ENCODE measurements at places on chromosomes 7 and 10.

DNA sequence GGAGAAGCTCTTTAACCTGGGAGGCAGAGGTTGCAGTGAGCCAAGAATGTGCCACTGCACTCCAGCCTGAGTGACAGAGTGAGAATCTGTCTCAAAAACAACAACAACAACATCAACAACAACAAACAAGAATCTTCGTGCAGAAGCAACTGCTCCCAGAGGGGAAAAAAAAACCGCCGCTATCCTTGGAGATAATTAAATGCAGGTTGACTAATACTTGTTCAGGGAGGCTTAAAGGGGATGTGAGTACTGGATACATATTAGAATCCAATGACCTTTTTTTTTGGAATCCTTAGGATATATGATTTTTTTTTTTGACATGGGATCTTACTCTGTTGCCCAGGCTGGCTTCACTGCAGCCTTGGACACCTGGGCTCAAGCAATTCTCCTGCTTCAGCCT lies 89.6 kb upstream of the FAM171A1 start:
- no peak for DNase-seq

GRCh38 chr10:48806342-48806741 lies 121.7 kb downstream of the WDFY4 start:
- no peak for DNase-seq

DNA sequence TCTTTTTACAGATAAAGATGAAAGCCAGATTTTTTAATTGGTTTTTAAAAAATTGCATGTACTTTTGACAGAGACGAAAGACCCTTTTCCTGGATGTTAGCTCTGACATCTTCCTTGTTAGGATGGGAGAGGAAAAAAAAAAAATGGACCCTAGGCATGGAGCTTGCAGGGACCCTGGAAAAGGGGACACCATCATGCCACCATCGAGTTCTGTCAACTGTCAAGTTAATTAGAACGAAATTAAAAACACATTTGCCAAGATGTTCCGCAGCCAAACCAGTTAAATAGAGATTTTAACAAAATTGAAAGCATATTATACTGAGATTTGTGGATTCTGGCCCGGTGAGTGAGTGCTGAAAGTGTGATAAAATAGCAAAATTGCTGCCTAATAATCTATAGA lies 202.6 kb downstream of the BUB3 start:
- DNase-seq: no peak

DNA sequence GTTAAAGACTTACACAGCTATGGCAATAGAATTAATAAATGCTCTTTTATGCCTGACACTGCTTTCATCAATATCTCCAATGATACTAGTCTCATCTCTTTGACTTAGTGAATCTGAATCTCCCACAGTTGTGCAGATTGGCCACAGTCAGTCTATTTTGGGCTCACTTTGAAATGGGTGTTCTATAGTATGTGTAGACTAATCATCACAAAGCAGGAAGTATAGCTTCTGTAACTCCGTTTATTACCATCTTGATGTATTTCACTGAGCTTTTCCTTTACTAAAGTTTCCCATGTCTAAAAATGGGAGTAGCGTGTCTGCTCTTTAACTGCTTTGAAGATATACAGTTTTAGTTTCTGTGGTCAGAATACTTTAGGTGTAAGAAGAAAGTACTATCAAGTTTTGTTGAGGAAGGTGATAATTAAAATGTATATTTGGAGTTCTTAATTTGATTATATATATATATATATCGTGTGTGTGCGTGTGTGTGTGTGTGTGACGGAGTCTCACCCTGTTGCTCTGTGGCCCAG lies 70.1 kb downstream of the ST7 start:
- DNase-seq: no peak

DNA sequence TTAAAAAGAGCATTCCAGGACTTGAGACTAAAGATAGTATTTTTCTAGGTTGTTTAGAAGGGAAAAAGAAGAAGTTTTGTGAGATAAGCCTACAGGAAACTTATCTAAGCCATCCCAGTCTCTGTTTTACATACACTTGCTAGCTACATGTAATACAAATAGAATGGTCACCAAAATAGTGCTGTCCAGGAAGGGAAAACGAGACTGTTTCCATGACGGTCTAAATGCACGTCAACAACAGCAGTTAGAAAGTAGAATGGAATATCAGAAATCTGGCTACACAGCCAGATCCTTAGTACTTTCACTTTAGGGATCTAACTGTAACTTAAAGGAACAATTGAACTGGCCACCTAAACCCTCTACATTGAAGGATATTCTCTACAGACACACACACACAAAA lies 117.6 kb downstream of the TSPAN12 start:
- DNase-seq: no peak

- DNase-seq: no peak
Observed at GRCh38 chr10:73644767-73645166, 3.5 kb upstream of the MYOZ1 start.

GRCh38 chr10:88424881-88425280 lies 158.2 kb downstream of the RNLS start:
- no peak for DNase-seq

DNA sequence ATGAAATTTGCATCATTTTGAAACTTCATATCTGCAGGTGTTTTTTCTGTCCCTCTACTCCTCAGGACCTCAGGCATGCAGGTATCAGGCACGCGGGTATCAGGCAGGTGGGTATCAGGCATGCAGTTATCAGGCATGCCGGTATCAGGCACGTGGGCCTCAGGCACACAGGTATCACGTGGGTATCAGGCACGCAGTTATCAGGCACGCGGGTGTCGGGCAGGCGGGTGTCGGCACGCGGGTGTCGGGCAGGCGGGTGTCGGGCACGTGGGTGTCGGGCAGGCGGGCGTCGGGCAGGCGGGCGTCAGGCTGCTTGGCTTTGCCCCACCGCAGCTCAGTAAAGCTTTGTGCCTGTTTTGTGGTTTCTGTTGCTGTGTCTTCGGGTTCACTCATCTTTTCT lies 8.7 kb downstream of the SPRN start:
- DNase-seq: no peak

DNA sequence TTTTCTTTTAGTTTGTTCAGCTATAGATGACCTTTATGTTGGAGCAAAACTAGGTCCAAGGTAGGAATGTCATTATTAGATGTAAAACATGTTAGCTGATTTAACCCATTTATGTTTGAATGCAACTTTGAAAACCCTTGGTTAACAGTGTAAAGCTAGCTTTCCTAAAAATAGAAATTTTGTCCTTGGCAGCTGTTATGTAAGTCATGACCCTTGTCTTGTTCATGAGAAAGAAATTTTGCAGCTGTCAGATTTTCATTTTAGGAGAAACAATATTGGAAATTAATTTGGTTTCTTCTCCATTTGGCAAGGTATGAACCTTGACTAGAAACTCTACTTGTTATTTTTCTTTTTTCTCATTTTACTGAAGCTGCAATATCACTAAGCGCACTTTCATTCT lies 23.9 kb upstream of the CCAR1 start:
- no peak for DNase-seq

GRCh38 chr10:612696-613095 lies 76.8 kb downstream of the DIP2C start:
- no peak for DNase-seq

DNA sequence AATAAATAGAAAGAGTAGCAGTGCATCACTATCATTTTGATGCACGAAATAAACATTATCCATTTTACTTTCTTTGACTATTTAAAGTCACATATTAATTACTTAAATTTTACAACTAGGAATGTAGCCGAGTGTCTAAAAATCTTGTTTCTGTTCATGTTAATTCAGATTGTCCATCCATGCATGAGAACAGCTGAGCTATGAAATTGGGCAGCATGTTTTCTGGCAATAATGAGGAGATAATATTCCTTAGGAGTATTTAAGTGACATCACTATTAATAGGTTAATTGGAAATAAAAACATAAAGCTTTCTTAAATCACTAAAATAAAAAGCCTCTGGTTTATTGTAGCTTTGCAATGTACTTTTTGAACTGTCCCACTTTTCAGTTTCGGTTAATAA lies 293.8 kb downstream of the PHTF2 start:
- no peak for DNase-seq

GRCh38 chr10:68144709-68145108 lies 35.4 kb downstream of the MYPN start:
- DNase-seq: no peak

- DNase-seq: peak; percentile 37
Observed at GRCh38 chr7:87475359-87476178, at the start of gene ABCB4. TSS of gene ABCB4 (minus strand) at chr7:87475680. CDS start at chr7:87475465, 215 bp downstream.

- DNase-seq: no peak
Observed at GRCh38 chr10:84310470-84310869, 17.9 kb upstream of the CCSER2 start.

DNA sequence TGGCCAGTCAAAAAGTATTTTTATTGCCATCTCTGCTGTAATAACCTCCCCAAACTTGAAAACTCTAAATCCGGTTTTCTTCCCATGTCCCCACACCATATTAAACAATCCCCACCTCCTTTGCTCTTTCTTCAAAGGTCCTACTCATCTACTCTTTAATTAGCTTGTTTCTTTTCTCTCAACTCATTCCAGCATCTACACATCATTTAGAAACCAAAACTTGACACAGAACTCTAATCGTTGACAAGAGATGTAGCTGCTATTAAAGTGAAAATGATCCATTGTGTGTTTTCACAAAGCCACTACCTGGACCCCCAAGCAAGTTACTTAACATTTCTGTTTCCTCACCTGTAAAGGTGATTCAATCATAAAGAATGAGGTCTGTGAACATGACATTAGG lies 436.3 kb upstream of the NPVF start:
- DNase-seq: no peak

DNA sequence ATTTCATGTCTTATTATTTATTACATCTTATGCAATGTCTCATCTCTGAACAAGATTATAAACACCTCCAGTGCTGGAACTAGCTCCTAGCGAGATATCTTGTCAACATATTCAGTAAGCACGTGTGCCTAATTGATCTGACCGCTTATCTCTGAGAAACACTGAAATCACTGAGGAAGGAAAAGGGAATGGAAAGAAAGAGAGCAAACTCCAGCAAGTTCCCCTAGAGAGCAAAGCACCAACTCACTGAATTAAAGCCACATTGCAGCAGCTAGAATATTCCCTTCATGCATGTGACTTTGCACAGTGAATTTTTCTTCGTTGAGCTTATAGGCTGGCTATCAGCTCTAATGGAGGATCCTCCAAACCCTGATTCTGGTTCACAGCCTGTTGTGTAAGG lies 177.1 kb upstream of the FRMD4A start:
- DNase-seq: no peak

- peak; percentile 5 for DNase-seq
Observed at GRCh38 chr7:102912742-102913141, at the start of gene LRRC17. TSS of gene LRRC17 (plus strand) at chr7:102913000. CDS start at chr7:102933914, 20,914 bp downstream.

DNA sequence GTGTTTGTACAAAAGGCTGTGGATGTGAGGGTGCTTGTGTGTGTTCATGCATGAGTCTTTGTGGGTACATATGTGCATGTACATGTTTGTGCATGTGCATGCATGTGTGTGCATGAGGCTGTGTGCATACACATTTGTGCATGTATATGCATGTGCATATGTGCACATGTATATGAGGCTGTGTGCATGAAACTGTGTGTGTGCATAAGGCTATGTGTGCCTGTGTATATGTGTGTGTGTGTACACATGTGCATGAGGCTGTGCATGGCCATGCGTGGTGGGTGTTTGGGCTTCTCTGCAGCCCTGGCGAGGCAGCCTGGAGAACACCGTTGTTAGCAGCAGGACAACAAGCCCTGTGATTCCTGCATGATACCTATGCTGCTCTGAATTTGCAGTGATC lies 207.7 kb upstream of the ADCY1 start:
- DNase-seq: no peak

DNA sequence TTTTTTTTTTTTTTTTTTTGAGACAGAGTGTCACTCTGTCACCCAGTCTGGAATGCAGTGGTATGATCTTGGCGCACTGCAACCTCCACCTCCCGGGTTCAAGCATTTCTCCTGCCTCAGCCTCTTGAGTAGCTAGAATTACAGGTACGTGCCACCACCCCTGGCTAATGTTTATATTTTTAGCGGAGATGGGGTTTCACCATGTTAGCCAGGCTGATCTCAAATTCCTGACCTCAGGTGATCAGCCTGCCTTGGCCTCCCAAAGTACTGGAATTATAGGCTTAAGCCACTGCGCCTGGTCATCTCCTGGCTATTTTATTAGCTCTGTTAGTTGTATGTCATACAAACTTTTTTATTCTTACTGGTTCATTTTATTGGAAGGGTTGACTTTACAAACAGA lies 103.0 kb downstream of the LCOR start:
- DNase-seq: no peak
